Epithelial cell of umbilical artery (primary cell): ENCODE measurements at places on chromosomes 16 and 17. TPM values are rescaled to one million over a fixed set of nuclear protein-coding genes. Genes with fewer than 3 reads are reported as not detected.

The SLC16A6 gene
- 0.91 and 0.97 TPM in 2 replicates for total RNA-seq

The MEIOB gene
- under 0.01 and 0.30 TPM in 2 replicates for total RNA-seq

The EEF2KMT gene
- 15.3 and 18.4 TPM in 2 replicates for total RNA-seq

The SLFN13 gene
- total RNA-seq = 1.3 and 5.8 TPM in 2 replicates

The POLR2C gene
- 147 and 166 TPM in 2 replicates for total RNA-seq

The NGFR gene
- total RNA-seq = under 0.01 and 0.30 TPM in 2 replicates

The ABHD15 gene
- 6.8 and 7.6 TPM in 2 replicates for total RNA-seq

The CLEC3A gene
- not detected in 2 replicates for total RNA-seq
